ENCODE measurements at places on chromosomes 4 and X.

DNA sequence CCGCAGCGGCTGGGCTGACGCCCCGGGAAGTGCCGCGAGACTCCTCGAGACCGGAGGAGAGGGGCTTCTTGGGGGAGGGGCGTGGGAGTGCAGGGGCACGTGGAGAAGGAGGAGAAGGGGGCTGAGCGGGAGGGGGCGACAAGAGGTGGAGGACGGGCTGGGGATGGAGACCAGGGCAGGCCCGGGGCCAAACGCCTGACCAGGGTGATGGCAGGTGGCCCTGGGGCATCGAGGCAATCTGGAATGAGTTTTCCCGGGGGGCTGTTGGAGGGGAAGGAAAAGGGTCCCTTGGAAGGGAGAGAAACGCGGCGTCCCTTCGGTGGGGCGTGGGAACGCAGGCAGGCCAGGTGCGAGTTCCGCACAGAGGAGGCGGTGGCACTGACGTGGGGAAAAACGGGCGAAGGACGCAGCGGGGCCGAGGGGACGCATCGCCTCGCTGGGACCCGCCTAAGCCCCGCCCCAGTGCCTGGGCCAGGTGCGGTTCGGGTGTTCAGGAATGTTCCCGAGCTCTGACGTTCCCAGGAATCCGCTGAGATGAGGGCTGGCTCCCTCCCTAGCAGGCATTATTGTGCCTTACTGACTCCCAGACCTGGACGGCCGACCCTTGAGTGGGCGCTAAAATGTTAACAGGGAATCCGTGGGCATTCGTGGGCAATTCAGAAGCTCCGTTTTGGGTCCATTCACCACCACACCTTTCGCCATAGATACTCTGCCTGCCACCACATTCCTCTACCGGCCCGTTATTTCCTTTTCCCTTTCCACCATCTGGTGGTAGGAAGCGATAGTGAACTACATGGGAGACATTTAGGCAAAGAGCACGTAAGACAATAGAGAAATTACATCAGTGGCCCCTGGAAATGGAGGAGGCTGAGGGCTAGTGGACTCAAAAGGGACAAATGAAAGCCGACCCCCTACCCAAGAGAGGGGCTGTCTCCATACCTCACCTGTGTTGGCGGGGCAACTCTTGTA, 795 bp upstream of the SH3KBP1 start:
- peak; percentile 22 for DNase-seq

DNA sequence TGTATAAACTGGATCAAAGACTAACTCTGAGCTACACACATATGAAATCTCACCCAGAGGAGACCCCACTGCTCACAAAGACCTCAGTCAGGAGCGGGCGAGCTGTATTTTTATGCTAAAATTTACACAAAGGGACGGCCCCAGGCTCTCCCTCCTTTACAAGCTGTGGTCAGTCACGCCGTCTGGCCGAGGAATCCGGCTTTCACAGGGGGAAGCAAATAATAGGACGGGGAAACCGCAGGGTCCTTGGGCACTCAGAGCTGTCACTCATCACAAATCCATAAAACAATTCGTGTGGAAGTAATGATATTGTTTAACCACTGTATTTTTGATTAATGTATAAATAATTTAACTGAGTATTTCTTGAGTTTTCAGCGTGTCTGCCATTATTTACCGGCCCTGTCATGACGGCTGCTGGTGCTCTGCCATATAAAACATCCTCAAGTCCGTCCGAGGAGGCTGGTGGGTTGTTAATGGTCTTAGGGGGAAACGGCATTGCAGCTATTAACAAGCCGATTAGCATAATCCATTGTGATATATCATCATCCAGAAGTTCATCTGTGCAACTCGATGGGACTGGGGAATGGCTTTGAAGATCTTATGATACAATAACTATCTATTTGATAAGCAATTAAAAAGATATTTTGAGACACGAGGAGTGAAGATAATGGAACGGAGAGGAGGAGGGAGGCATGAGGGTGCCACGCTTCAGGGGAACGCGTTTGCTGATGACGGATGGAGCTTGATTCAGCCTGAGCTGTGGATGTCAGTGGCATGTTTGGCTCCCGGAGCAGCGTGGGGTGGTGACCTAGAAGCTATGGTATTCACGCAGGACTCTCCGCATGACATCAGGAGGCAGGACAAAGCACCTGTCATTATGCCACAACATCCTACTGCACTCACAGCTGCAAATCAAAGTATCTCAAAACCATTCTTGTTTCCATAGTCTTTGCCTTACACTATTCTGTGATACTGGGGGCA, 150.9 kb downstream of the SHOX start:
- no peak for DNase-seq

- DNase-seq: no peak
Measured at GRCh38 chr4:29722253-29722652, 997.9 kb upstream of the PCDH7 start.

GRCh38 chrX:46279214-46279924, 265.9 kb downstream of the ZNF674 start:
- no peak for DNase-seq

DNA sequence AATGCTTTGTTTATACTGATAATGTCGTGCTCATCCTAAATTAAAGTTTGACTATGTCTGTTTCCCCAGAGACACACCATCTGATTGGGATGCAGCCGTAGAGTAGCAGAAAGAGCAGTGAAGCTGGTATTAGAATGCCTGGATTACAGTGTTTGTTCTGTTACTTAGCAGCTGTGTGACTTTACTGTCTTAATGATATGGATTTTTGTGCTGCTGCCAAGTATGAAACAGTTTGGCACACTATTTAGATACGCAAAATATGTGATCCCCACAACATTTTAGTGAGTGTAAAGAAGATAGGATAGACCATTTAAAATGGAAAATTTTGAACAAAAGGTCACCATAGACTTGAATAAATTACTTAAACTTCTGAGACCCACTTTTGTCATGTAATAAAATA, 1.2 kb upstream of the CHIC1 start:
- no peak for DNase-seq

- no peak for DNase-seq
Measured at GRCh38 chrX:43716696-43717095, 60.6 kb downstream of the MAOA start.

GRCh38 chr4:114364857-114365256, 233.8 kb upstream of the UGT8 start:
- DNase-seq: no peak

DNA sequence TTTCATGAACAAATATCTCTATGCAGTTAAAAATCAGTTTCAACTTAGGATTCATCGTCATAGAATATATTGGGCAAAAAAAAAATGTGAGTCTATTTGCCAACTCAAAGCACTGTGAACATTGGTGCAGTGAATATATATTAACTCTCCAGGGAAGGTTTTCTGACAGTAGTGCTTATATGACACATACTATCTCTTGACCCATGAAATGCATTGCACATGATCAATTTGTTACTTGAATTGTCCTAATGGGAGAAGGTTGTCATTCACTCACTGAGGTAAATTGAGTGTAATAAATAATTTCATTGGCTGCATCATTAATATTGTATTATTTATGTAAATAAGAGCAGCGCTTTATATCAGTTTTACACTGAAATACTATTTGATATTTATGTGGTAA, 2458.5 kb downstream of the ARAP2 start:
- DNase-seq: no peak
